ENCODE measurements at places on chromosomes 11 and 22.

DNA sequence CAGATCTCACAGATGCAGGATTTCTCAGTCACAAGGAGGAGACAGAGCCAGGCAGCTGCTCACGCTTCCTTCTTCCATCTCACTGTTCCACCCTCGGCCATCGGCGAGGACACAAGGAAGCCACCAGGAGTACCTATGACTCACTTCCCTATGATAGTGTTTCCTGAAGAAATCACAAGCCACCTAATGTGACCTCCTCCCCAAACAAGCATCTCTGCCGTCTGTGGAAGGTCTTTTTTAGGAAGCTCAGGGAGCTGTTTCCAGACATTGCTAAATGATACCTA, 672.7 kb downstream of the TBC1D22A start:
- DNase-seq = no peak

DNA sequence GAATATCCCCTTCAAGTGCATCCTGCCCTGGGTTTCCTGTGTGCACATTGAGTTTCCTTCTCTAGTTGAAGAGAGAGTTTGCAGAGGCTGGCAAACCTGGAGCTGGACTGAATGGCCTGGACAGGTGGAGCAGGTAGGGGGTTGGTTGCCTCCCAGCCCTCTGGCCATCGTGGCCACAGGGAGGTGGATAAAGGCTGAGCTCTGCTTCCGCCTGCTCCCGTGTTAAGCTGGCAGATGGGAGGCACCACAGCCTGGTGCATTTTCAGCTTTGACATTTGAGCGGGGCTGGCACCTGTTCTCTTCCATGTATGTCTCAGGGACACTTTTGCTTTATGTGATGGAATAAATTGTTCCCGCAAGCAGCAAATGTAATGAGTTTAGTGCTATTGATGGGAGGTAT, 11.1 kb downstream of the MICAL2 start:
- DNase-seq = no peak

DNA sequence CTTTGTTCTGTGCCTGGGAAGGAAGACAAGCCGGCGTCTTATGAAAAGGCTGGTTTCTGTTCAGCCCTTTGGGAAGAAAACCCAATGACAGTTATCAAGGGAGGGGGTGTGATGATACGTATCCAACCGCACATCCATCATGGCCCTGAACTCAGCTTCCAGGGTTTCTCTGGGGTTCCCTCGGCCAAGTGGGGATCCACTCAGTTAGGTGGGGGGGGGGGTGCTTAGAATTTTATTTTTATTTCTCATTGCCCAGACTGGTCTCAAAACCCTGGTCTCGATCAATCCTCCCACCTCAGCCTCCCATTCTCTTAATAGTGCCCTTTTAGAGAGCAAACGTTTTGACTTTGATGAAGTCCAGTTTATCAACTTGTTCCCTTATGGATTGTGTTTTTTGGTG, 25.7 kb downstream of the KCNQ1 start:
- no peak for DNase-seq

DNA sequence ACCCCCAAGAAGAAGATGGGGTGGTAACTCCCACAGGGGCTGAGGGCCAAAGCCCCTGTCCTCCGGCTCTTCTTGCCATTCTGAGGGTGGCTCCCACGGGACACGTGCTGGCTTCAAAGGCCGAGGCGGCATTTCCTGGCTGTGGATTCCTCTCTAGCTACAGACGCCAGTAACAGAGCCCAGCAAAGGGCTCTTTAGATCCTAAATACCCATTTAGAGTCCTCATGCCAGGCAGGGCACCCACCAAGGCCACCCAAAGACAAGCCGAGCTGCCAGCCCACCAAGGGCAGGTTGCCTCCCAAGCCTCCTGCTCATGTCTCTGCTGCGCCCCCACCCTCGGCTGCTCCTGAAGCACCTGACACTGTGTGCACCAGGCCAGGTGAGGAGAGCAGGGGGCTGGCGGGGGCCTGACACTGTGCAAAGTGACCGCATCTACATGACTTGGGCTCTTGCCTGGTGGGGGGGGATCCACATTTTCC, 5.7 kb downstream of the LRFN4 start:
- no peak for DNase-seq

GRCh38 chr11:10291801-10292638, 2.0 kb downstream of the SBF2 start:
- DNase-seq = no peak

DNA sequence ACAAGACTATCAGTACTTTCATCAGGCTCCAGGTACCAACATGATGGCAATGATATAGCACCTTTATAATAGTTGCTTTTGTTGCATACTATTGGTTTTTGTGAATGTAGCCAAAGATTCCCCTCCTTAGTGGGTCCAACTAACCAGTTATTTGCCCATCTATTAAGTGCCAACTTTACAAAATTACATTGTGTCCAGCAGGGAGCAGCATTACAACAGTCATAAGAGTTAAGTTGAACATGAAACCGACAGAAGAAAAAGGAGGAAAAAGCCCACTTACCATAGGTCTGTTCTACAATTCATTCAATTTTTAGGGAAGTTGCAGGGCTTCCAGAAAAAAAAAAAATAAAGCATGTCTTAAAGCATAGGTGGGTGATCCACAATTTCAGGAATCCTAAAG, 21.6 kb downstream of the IMMP1L start:
- DNase-seq = no peak

GRCh38 chr22:20391222-20391621, 2.7 kb upstream of the ZNF74 start:
- no peak for DNase-seq

DNA sequence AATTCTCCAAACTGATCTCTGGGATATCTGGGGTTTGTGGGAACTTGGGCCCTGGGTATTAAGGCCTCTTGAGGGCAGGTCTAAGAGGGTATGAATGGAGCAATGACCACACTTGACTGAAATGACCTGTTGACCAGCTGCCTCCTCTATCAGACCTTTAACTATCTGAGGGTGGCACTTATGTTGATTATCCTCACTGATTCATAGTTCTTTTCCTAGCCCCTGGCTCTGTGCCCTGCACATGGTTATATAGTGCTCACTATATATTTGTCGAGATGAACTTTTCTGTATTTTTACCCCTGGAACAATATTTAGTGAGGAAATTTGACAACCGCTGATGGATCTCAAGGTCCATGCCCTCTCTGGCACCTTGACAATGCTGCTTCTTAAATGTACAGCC, 305.5 kb upstream of the PLET1 start:
- no peak for DNase-seq

- no peak for DNase-seq
These were observed 96.1 kb upstream of the CD44 start for GRCh38 chr11:35042913-35043312.

GRCh38 chr11:57338142-57338541, at the start of gene P2RX3:
Gene P2RX3 (plus strand): TSS chr11:57338352. CDS start chr11:57338551, 199 bp downstream.
- DNase-seq = no peak

GRCh38 chr22:37253126-37253660, 9.1 kb upstream of the RAC2 start:
- no peak for DNase-seq

- DNase-seq = no peak
These were observed 10.3 kb downstream of the MAPK8IP1 start for GRCh38 chr11:45895553-45896259.

DNA sequence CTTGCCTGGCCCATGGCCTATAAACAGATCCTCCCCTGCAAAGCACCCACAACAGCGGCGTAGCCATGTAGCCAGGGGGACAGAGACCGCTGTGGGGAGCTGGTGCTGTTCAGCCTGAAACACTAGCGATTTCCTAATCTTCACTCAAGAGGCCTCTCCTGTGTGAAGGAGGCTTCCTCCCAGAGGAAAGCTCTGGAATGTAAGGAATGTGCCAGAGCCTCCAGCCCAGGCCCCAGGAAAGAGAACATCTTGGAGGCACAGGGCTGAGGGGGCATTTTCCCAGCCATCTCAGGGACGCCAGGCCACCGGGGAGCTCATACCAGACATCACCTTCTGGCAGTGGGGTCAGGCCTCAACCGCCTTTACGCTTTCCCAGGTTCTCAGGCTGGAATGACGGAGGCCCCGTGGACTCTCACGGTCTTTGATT, 24.0 kb downstream of the MIAT start:
- no peak for DNase-seq

DNA sequence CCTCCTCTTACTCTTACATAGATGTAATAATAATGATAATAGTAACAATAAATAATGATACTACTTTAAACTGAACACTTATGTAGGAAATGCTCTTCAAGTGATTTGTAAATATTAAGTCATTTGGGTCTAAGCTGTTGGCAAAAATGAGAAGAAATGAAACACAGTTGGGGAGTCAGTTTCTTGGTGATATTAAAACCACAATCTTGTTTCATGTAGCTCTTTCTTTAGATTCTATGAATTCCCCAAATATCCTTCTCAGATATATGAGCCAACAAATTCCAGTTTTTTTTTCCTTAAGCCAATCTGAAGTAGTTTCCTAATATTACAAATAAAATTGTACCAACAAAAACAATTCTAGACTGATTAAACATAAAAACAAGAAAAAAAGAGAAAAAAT, 1115.6 kb upstream of the CNTN5 start:
- no peak for DNase-seq

- DNase-seq = no peak
These were observed 57.1 kb upstream of the TCF20 start for GRCh38 chr22:42327462-42328129.

DNA sequence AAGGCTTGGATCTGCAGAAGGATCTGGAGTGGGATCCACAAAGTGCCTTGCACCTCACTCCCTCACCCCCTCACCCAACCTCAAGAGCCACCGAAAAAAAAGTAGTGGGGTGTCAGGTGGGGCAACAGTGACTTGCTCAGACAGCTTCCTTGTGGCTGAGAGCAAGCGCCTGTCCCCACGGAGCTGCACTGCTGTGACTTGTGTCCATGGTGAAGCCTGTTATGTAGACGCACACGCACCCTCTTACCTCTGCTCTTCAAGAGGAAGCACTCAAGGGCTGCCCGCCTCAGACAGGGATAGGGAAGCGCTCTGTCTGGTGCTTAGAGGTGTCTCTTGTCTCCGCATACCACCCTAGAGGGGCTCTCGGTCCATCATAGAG, 1.2 kb downstream of the DRD2 start:
- DNase-seq = no peak

DNA sequence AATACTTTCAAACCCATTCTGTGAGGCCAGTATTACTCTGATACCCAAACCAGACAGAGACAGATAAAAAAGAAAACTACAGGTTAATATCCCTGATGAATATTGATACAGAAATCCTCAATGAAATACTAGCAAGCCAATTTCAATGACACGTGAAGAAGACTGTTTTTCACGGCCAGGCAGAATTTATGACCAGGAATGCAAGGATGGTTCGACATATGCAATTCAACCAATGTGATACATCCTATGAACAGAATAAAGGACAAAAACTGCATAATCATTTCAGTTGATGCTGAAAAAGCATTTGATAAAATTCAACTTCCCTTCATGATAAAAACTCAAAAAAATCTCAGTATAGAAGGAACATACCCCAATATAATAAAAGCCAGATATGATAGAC, 44.5 kb downstream of the SLC22A24 start:
- DNase-seq = no peak

GRCh38 chr11:35911616-35912165, 32.2 kb upstream of the LDLRAD3 start:
- no peak for DNase-seq

DNA sequence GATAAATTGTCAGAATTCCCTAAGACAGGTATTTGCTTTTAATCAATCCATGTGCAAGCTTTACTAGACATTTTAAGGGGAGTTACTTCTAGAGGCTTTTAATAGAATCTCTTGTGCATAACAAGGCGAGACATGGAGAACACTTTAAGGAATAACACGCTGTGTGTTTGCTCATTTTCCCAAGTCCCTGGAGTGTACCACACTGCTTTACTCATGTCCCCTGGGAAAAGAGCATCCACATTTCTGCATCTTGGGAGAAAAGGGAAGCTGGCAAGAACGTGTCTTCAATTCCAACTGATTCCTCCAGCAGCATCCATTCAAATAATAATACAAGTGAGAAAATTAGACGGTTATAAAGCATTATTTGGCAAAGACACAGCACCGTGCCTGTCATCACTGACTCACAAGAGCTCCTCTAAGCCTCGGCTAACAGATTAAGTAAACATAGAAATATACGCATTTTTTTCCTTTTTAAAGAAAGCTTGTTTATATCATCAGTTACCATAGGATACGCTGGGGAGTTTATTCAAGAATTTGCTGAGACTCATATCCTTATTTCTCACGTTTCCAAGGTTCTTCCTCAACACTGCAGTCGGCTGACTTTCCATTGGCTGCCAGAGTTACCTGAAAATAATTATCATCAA, 121.5 kb downstream of the CD44 start:
- DNase-seq = no peak

DNA sequence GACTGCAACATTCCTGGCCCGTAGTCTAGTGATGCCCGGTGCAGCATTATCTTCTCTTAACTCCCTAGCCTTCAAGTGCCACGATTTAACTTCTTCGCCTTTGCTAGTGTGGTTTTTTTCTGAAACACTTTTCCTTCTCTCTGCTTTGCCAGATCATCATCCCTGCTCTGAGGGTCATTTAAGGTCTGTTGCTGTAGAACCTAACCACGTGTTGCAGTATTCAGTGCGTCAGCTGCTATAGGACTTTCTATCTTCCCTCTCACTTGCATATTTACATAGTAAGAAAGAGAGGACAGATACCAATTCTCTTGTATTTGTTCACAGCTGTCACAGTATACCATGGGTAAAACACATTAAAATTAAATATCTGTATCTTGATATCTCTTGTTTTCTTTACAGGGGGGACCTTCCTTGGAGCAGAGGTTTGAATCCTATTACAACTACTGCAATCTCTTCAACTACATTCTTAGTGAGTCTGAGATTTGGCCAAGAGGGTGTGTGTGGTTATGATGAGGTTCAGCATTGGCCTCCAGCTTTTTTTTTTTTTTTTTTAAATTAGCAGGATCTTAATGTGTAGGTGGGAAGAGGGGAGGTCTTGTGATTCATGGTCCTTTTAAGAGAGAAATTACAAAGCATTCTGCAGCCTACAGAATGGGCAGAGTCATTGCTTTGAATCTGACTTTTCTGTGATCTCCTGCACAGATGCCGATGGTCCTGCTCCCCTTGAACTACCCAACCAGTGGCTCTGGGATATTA, 13.5 kb downstream of the EIF3L start:
- DNase-seq = no peak

DNA sequence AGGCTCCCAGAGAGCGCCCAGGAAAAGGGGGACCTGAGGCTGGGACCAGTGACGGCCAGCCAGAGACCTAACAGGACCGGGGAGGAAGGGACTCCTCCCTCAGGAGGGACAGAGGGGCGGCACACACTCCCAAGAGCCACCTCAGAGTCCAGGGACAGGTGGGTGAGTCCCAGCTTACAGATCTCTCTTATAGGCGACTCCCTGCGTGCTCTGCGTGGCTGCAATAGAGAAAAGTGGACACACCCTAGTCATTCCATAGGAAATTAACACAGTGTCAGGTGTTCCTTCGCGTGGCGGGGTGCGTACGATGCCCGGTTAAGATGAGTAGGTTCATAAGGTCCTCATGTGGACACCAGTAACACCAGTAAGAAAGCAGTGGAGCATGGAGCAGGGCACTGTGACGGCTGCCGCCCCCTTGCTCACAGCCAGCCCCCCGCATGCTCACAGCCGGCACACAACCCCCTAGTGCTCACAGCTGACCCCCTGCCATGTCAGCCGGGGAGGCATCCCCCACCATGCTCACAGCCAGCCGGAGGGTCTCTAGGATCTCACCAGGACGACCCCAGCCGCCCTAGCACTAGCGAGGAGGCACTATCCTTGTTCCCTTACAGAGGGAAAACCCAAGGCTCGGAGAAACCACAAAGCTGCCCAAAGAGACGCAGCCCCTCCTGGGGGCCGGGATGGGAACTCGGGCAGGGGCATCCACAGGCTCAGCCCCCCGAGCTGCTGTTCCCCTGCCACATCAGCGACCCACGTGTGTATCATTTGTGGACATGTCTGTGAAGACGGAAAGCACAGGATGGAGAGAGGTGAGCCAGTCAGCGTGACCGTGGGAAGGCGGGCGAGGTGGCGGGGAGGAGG, 426.8 kb downstream of the TBC1D22A start:
- DNase-seq = no peak

Measured in stimulated activated naive CD4-positive, alpha-beta T cell (primary cell).